Stimulated activated CD4-positive, alpha-beta T cell treated with anti-CD3 and anti-CD28 coated beads, TNF-alpha, amount 100 ng/mL, for 1 hour (primary cell): ENCODE measurements at places on chromosomes 4 and X.

- DNase-seq, result no peak
Measured at GRCh38 chrX:152480269-152481212, 29.4 kb upstream of the GABRA3 start.

- DNase-seq, result no peak
Measured at GRCh38 chr4:145760176-145760575, 80.2 kb downstream of the C4orf51 start.

DNA sequence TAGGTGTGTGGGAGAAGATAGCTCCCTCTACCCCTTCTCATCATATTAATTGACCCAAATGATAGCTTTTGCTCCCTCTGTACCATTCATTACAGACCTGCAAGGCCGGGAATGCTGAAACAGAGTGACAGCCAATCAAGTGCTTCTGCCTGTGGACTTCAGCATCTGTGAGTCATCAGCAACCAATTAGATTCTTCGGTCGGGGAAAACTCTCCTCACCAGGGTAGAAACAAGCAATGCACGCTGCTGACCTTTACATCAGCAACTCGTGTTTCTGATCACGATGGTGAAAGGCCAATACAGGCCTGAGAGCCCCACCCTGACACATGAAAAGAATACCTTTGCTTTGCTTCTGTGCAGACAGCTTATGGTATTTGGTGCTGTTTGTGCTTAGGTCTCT, 347.2 kb upstream of the DDX53 start:
- DNase-seq, result no peak

DNA sequence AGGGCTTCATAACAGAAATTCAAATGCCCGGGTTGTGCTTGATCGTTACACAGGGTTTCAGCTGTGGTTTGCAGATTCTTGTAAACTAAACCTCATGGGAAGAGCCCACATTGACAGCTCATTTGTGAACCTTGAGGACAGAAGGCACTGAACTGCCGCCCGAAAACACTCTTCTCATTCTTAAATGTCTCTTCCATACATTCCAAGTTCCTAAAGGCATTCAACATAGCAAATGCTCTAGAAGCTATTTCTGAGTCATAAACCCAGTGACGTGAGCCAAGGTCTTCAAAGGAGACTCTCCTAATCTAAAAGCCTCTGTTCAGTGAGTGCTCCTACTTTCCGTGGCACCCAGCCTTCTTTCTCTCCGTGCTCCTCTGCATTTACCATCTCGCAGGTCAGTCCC, 737.8 kb upstream of the FRG1 start:
- DNase-seq, result no peak

- DNase-seq, result no peak
Measured at GRCh38 chr4:170675568-170676262, 586.0 kb upstream of the AADAT start.

- no peak for DNase-seq
Measured at GRCh38 chr4:146315184-146315583, 100.8 kb downstream of the REELD1 start.

GRCh38 chrX:95505721-95506120, 1178.9 kb upstream of the DIAPH2 start:
- no peak for DNase-seq

- DNase-seq, result no peak
Measured at GRCh38 chr4:66160606-66161005, 490.3 kb upstream of the EPHA5 start.

- no peak for DNase-seq
Measured at GRCh38 chrX:10125248-10125615, 31.5 kb upstream of the CLCN4 start.

- no peak for DNase-seq
Measured at GRCh38 chrX:40291553-40291952, 193.8 kb upstream of the BCOR start.

GRCh38 chr4:146709956-146710355, 71.3 kb downstream of the POU4F2 start:
- no peak for DNase-seq

- DNase-seq, result no peak
Measured at GRCh38 chrX:23784470-23785331, 1.7 kb downstream of the SAT1 start.
